ENCODE measurements at places on chromosomes 12 and 14.

GRCh38 chr12:55280991-55281390 lies 15.4 kb downstream of the OR6C6 start:
- DNase-seq, result no peak

GRCh38 chr12:15644700-15645099 lies 144.5 kb downstream of the EPS8 start:
- no peak for DNase-seq

DNA sequence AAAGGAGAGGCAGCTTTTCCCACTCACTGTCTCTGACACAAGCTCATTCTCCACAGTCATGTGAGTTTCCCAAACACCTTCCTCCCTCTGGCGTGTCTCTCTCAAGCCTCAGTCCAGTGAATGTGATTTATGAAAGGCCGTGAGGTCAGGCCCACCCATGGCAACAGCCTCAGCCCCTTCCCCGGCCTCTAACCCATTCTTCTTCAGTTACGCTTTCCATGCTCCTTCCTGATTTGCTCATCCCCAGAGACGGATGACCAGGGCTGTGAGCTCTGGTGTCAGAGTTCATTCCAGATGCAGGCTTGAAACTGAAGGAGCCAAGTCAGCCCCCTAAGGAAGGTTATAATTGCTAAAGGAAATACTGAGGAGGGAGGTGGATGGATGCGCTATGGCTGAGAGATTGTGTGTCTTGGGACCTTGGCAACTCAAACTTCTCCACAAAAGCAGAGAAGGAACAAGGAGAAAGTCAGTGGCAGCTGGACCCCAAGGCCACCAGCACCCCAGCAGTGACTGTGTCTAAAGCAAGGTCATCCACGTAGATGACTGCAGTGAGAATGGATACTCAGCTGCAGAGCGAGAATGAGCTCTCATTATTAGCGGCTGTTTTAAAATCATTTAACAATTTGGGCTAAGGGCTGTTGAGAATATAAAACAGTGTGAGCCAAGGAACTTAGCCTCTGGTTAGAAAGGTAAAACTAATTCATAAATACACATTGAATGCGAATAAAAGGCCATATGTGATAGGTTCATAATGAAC lies 84.1 kb downstream of the FBXL14 start:
- DNase-seq, result no peak

- no peak for DNase-seq
Observed at GRCh38 chr12:3110578-3110977, 33.4 kb downstream of the TSPAN9 start.

DNA sequence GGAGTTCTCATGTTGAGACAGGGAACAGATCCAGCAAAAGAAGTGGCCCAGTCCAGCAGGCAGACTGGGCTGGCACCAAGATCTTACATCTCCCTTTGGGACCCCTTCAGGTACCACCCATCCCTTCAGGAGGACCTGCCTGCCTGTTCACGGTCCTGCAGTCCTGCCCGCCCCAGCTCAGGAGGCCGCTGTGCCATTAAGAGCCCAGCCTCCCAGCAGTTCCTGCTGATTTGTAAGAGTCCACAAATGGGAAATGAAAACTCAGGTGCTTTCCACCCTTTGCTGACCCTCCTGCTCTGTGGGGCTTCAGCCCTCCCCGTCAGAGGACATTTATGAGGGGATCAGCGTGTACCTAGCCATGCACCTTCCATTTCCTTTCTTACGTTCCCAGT lies 39.5 kb downstream of the C14orf132 start:
- no peak for DNase-seq

GRCh38 chr12:45216230-45216982 lies 511 bp downstream of the ANO6 start:
- DNase-seq, result no peak

DNA sequence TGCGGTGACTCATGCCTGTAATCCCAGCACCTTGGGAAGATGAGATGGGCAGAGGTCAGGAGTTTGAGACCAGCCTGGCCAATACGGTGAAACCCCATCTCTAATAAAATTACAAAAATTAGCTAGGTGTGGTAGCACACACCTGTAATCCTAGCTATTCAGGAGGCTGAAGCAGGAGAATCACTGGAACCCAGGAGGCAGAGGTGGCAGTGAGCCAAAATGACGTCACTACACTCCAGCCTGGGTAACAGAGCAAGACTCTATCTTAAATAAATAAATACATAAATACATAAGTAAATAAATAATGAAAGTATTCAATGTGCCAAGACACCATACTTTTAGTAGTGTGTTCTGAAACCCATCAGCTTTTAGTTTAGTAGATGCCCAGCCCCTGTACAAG lies 308.1 kb upstream of the FLRT2 start:
- DNase-seq, result no peak

GRCh38 chr14:34300882-34301734 lies 160.9 kb downstream of the SPTSSA start:
- peak; percentile 9 for DNase-seq

GRCh38 chr12:113090740-113091139 lies 34.2 kb downstream of the DTX1 start:
- DNase-seq, result no peak

DNA sequence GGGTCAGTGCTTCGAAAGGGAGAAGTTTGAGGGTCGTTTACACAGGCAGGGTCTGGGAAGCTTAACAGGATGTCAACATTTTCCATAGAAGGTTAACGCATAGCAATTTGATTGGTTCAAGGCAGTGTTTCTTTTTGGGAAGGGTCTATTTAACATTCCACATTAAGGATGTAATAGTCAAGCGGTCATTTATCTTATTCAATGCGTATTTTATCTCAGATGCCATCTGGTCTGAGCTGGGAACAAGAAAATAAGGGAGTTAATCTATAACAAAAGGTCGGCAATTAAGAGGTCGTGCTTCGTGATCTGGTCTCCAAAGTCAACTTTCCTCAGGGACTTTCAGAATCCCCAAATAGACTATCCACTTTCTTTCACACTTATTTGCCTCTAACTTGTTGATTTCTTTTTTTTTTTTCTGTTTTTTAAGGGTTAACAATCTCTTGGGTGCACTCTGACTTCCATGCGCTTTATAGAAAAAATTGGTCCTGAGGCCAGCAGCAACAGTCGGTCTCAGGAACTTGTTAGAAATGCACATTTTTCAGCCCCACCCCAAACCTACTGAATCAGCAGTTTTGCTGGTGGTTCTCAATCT lies 550 bp upstream of the RESF1 start:
- no peak for DNase-seq

- no peak for DNase-seq
Observed at GRCh38 chr12:59887178-59887577, 291.3 kb downstream of the SLC16A7 start.

- no peak for DNase-seq
Observed at GRCh38 chr14:33699300-33699983, 251.4 kb downstream of the EGLN3 start.

DNA sequence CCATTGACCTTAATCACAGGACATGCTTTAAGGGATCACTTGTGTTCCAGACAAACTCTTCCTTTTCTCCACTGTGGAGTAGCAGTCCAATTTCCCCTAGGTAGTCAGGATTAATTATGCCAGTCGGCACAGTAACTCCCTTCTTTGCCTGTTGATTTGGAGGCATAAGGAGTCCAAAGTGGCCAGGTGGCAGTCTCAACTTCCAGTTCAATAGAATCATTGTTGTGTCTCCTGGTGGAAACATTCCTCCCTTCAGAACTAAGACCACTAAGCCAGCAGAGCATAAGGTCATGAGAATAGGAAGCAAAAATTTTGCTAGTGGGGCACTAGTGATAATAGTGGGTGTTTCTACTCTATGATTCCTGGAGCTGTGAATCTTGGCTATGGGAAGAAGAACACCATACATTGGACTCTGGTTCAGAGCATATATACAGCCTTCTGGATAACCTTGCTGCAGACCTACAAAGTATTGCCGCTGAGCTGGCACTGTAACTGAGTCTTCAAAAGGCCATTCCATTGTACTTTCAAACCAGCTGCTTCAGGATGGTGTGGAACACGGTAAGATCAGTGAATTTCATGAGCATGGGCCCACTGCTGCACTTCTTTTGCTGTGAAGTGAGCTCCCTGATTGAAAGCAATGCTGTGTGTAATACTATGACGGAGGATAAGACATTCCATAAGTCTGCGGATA lies 147.3 kb upstream of the MAX start:
- no peak for DNase-seq

- DNase-seq, result no peak
Observed at GRCh38 chr14:50006141-50006540, 110.2 kb downstream of the VCPKMT start.

DNA sequence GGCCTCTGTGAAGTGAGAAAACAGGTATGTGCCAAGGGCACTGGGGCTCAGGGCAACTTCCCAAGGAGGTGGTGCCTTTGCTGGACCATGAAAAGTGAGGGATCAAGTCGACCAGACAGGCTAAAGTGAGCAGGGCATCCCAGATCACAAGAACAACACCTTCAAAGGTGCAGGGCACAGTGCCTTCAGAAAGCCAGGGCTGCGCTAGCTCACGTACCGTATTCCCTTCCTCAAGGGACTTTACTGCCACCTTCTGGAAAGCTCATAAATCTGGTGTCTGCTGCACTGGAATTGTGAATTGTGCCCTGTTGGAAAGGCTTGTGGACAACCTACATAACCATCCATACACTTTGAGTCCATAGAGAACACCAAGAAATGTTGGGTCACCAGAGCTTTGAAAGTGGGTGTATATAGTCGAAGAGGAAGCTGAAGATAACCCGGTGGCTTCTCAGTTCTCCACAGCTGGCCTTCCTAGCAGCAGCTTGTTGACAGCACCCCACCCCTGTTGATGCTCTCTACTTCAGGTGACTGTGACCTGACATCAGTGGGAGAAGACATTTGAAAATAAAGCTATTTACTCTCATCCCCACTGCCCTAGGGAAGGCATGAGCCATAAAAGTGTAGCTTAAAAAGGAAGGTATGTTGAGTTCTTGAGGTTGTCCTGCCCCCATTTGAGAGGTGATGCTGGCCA lies 24.5 kb downstream of the FIGNL2 start:
- peak; percentile 64 for DNase-seq

GRCh38 chr12:5830111-5830510 lies 114.9 kb downstream of the ANO2 start:
- no peak for DNase-seq

DNA sequence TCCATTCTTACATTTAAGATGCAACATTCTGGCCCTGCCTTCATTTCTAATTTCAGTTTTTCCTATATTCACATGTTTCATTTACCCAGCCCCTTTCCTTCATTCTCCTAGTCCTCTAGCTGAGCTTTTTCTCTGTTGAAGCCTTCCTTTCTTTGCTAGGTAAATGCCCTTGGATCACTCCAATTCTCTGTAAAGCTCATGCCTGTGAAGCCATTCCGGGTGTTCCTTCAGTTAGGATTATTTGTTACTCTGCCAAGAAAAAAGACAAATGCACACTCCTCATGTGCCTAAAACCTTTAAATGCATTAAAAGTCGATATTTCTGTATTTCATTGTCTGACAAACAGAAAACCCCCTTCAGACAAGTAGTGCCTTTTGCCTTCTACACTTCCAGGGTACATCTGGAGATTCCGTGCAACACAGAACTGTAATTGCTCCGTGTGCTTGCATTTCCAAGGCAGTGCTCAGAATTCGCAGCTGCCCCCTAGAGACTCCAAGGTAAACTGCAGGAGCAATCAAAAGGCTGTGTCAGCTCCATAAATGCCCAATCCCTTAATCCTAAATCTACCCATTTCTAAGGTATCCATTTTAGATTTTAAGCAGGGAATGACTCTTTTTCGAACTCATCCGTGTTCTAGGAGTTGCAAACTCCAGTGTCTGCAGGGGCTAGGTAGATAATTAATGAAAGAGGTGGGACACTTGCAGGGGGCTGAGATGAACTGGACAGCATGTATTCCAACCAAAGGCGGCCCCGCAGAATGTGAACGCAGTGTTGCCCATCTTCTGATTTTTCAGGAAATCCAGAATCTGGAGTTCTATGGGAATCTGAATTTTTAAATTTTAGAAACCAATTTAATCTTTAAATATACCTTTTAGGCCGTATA lies 320.2 kb downstream of the GRIN2B start:
- peak; percentile 14 for DNase-seq

GRCh38 chr12:88510843-88511242 lies 69.4 kb downstream of the KITLG start:
- DNase-seq, result no peak

- DNase-seq, result no peak
Observed at GRCh38 chr12:89762498-89763170, 54.0 kb upstream of the ATP2B1 start.

DNA sequence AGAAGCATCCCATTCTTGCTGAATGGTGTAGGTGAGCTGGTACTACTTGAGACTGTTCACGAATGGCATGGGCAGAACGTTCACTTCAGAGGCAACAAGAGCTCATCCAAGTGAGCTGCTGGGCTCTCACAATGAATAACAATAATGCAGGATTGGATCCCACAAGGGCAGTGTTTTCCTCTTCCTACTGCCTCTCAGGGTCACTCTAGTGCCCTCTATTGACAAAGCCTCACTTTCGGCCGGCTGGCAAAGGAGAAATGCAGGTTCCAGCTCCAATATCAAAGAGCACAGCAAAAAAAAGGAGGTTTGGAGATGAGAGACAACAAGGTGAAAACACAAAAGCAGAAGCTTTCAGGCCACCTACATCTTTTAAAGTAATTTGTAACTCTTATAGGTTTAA lies 74.6 kb upstream of the MYF6 start:
- DNase-seq, result no peak

GRCh38 chr14:104436047-104436591 lies 143.4 kb upstream of the C14orf180 start:
- no peak for DNase-seq

DNA sequence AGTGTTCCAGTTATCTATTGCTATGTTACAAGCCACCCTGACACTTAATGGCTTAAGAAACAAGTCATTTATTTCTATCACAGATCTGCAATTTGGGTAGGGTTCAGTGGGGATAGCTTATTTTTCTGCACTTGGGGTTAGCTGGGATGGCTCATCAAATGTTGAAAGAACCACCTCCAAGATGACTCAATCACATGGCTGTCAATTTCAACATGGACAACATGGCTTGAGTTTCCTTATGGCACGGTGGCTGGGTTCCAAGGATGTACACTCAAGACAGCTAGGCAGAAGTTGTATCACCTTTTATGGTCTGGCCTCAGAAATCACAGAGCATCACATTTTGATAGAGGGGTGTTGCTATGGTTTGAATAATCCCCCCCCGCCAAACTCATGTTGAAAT lies 24.5 kb upstream of the IGF1 start:
- no peak for DNase-seq

- DNase-seq, result no peak
Observed at GRCh38 chr12:7695237-7695560, 376 bp downstream of the GDF3 start.

- no peak for DNase-seq
Observed at GRCh38 chr12:20410734-20411133, 42.4 kb downstream of the PDE3A start.

Measured in NCI-H446 treated with DMSO at 0.1 percent for 48 hours (cell line).